ENCODE measurements at places on chromosomes 13 and 19.

DNA sequence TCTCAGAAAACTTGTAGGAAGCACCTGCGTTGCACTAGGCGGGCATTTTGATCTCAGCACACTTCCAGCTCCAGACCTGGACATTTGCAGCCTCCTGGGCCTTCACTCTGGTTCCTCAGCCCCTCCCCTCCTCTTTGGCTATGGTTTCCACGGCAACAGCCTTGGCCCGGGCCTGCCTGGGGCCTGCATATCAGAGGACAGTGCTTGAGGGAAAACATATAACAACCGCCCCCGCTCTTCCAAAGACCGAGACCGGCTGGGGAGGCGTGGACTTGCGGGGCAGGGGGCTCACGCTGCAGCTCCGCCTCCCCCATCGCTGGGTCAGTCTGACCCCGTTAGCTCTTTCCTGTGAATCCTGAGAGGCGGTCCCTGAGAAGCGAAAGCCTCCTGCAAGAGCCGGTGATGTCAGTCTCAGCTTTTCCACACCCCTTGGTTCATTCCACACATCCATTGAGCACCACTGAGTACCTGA, 125.7 kb upstream of the PEG3 start:
- DNase-seq: no peak

DNA sequence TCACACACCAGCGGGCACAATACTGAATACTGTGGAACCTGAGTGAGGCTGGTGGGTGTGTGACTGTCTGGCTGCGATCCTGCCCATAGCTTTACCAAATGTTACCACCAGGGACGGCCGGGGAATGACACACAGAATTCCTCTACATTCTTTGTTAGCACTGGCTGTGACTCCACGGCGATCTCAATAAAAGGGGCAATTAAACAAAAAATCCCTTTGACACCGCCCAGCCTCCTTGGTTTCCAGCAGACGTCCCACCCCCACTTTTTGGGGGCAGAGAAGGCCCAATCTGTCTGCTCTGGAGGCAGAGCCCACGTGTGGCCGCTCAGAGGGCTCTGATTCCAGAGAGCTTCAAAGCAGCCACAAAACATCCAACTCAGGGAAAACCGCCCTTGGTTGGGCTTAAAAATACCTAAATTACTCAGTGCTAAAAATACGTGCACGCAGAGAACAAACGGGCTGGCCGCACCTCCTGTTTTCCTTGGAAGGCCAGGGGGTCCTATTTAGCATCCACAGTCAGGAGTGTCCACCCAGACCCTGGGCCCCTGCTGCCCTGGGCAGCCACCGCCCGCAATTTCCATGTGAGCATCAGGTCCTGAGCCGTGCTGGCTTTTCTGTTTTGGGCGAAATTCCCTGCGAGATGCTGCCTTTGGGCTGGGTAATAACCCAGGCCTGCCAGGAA, 47.8 kb downstream of the GADD45B start:
- no peak for DNase-seq

DNA sequence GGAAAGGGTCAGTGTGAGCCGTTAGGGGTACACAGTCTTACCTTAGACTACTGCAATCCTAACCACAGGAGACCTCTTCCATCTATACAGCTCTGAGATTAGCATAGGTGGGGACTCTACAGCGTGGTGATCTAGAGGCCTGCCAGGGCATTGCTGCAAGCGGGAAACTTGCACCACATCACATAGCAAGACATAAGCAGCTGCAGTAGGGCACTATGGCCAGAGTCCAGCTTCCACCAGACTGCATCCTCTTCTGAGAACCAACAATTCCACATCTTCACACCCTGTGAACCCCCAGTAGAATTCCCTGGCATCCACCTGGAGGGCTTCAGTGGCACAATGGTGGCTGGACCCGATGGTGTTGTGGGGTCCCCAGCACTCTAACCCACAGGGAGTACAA, 1564.3 kb upstream of the PRR20A start:
- DNase-seq: no peak

DNA sequence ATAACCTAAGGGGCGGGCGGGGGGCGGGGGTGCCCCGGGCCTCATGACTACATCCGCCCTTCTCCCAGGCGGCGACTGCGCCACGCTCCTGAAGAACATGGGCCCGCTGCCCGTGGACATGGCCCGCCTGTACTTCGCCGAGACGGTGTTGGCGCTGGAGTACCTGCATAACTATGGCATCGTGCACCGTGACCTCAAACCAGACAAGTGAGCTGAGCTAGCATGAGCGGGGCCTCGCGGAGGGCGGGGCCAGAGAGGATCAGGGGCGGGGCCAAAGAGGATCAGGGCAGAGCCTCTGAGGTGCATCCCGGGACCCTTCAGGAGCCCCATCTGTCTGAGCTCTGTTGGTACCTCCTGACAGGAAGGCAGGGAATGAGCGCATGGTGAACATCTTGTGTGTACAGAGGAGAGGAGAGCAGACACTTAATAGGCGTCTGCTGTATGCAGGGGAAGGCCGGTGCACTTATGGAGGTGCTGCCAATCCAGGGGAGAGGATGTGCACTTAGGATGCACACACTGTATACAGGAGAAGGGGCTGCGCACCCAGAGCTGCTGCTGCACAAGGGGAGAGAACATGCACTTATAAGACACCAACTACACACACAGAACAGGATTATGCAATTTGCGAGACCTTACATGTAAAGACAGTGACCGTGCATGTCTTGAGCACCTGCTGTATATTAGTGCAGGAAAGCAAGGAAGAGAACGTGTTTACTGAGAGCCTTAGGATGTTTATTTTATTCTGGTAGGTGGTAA, 20.9 kb upstream of the PIK3R2 start:
- no peak for DNase-seq

GRCh38 chr13:60152114-60152513, 11.6 kb downstream of the DIAPH3 start:
- no peak for DNase-seq

- DNase-seq: no peak
Measured at GRCh38 chr13:38202740-38203139, 146.9 kb upstream of the UFM1 start.

GRCh38 chr13:80442609-80443008, 101.7 kb upstream of the SPRY2 start:
- DNase-seq: no peak

- no peak for DNase-seq
Measured at GRCh38 chr13:71873418-71874247, 6.6 kb upstream of the DACH1 start.

GRCh38 chr13:60230593-60230992, 66.9 kb upstream of the DIAPH3 start:
- no peak for DNase-seq

DNA sequence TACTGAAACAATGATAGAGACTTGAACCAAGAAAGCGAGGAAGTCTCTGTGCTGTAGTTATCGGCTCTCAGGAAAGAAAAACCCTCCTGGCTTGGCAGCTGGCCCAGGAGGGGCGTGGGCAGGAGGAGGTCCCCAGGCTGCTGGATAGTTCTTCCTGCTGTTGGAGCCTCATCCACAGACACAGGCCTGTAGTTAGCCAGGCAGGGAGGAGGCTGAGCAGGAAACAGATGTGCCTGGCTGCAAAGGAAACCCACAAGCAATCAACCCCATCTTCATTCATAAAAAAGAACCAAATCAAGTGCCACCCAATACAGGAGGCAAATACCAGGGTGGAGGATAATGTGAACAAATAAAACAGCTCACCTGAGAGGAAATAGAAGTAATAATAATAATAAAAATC, 86.2 kb downstream of the IRS2 start:
- DNase-seq: no peak

GRCh38 chr13:107324416-107325204, 756.7 kb upstream of the ARGLU1 start:
- DNase-seq: no peak

GRCh38 chr13:91185294-91185863, 162.1 kb upstream of the MIR17HG start:
- no peak for DNase-seq

- DNase-seq: no peak
Measured at GRCh38 chr19:6730153-6730804, 7.1 kb downstream of the GPR108 start.

- DNase-seq: no peak
Measured at GRCh38 chr13:36105726-36106125, 25.5 kb downstream of the DCLK1 start.

DNA sequence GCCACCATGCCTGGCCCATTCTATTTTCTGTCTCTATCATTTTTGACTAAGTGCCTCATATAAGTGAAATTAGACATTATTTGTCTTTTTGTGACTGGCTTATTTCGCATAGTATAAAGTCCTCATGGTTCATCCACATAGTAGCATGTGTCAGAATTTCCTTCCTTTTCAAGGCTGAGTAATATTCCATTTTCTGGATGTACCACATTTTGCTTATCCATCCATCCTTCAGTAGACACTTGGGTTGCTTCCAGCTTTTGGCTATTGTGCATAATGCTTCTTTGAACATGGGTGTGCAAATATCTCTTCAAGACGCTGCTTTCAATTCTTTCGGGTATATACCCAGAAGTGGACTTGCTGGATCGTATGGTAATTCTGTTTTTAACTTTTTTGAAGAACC, 51.5 kb upstream of the USE1 start:
- no peak for DNase-seq

- no peak for DNase-seq
Measured at GRCh38 chr19:31349160-31349881, at the start of gene TSHZ3. TSS of gene TSHZ3 (minus strand) at chr19:31349436. CDS start at chr19:31349219, 217 bp downstream.

DNA sequence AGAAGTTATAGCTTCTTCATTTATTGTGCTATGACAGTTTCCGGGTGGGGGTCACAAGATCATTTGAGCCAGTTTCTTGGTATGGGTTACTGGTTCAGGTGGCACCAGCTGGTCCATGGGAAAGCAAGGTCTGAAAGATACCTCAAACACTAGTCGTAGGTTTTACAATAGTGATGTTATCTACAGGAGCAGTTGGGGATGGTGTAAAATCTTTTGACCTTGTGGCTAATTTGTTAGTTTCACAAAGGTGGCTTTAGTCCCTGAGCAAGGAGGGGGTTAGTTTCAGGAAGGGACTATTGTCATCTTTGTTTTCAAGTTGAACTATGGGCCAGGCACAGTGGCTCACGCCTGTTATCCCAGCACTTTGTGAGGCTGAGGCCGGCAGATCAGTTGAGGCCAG, 24.6 kb downstream of the CHST8 start:
- DNase-seq: no peak

- no peak for DNase-seq
Measured at GRCh38 chr13:99383946-99384345, 76.7 kb upstream of the GPR183 start.

- no peak for DNase-seq
Measured at GRCh38 chr13:22793598-22794134, 387.1 kb upstream of the SGCG start.

DNA sequence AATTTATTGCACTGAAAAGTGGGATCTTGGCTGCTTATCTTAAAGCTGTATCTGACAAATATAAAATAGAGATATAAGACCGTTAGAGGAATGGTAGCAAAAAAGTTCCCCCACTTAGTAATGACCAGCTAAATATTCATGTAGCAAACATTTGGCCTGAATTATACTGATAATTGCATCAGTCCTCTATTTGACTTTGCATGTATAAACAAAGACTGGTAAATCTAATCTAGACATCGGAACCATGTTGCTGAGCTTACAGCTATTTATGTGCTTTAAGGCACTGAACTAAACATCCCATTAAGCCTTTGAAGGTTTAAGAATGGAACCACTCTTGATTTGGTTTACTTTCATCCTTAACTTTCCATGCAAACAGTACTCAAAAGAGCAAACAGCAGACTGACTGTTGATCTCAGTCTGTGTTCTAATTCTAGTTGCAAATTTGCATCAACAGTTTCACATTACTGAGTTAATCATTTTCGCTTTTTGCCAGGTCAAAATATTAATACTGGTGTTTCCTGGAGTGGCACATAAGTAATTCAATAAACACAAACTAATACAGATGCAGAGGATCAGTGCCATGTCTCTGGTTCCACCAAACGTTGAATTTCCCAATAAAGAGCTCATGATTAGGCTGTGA, 203.5 kb upstream of the HTR2A start:
- DNase-seq: no peak

- no peak for DNase-seq
Measured at GRCh38 chr19:44430956-44431355, 17.3 kb downstream of the ZNF229 start.

GRCh38 chr13:112558696-112559418, 29.1 kb downstream of the TUBGCP3 start:
- peak; percentile 52 for DNase-seq

DNA sequence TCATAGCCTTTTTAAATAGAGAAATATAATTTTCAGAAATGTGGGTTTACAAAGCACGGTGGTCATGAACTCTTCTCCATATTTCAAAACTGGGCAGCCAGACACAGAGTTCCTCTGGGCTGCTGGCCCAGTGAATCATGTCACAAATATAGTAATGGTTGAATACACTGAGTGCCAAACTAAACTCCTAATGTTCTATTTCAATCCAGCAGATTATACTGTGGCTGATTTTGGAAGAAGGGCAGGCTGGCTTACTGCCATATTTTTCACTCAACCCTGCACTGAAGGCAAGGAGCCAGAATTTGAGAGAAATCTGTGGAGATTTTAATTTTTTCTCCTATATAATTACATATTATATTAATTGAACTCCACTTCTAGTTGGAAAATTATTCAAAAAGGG, 17.0 kb upstream of the PRR20A start:
- no peak for DNase-seq

GRCh38 chr13:112209266-112209665, 142.3 kb downstream of the SOX1 start:
- DNase-seq: no peak

GRCh38 chr19:40305403-40305802, 20.3 kb upstream of the AKT2 start:
- DNase-seq: peak; percentile 52

GRCh38 chr13:93774506-93774905, 547.9 kb downstream of the GPC6 start:
- DNase-seq: no peak

DNA sequence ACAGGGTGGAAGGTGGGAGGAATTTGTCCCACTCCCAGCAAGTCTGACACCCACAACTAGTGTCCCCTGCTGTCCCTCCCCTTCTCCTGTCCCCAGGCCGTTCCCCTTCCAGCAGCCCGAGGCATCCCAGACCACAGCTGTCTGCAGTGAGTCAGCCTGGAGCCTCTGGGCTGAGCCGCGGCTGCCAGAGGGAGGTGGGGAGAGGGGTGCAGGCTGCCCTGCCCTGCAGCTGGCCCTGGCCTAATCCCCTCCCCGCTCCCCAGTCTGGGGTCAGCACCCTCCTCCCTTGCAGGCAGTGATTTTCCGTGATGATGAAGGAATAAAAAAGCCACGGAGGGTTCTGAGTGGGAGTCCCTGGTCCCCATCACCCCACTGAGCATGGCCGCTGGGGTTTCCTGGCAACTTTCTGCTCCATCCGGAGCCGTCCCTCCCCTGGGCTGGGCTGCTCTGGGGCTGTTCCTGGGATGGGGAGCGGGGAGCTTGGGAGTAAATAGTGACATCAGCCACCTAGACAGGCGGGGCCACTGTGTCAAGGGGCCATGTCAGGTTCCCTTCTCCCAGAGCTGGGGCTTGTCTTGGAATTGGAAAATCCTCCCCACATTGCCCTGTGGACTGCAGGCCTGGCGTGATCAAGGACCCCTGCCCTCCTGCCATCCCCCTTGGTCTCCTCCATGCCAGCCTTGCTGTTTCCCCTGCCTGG, 16.8 kb downstream of the SPC24 start:
- no peak for DNase-seq
